A549 treated with ZK216348 at 1 μM for 4 hours (cell line): ENCODE measurements at places on chromosomes 7 and 10. TPM values are rescaled to one million over a fixed set of nuclear protein-coding genes. Genes with fewer than 3 reads are reported as not detected.

UTF1 gene
- total RNA-seq = not detected in 5 replicates

TMEM213 gene
- not detected in 5 replicates for total RNA-seq

LARP4B gene
- 28.8 to 42.1 TPM (median 37.4 TPM) in 5 replicates for total RNA-seq

ZP3 gene
- 13.1 to 23.3 TPM (median 18.2 TPM) in 5 replicates for total RNA-seq

FAM25G gene
- total RNA-seq = 3.8 TPM in 1 of 5 replicates, not detected in the others

IL2RA gene
- total RNA-seq = not detected in 5 replicates

FAS gene
- total RNA-seq = 29.0 to 39.0 TPM (median 33.9 TPM) in 5 replicates

ZNF786 gene
- 5.3 to 7.0 TPM (median 6.4 TPM) in 5 replicates for total RNA-seq

HACD1 gene
- 40.1 to 60.5 TPM (median 55.2 TPM) in 5 replicates for total RNA-seq

PLEKHS1 gene
- 0.04 to 0.12 TPM (median 0.09 TPM) in 3 of 5 replicates, not detected in the others for total RNA-seq

PDE1C gene
- 3.3 to 5.8 TPM (median 4.1 TPM) in 5 replicates for total RNA-seq

ZSWIM8 gene
- 22.4 to 48.8 TPM (median 43.4 TPM) in 5 replicates for total RNA-seq

PRPS1L1 gene
- not detected in 5 replicates for total RNA-seq

NUTM2A gene
- total RNA-seq = 0.05 to 0.13 TPM (median 0.09 TPM) in 4 of 5 replicates, not detected in the other

KEL gene
- 0.05 TPM in 1 of 5 replicates, not detected in the others for total RNA-seq

EGR2 gene
- 0.26 to 0.54 TPM (median 0.43 TPM) in 5 replicates for total RNA-seq

ZNF282 gene
- total RNA-seq = 15.0 to 25.3 TPM (median 23.6 TPM) in 5 replicates

MRPL43 gene
- 76.6 to 104 TPM (median 96.0 TPM) in 5 replicates for total RNA-seq

GCK gene
- not detected in 5 replicates for total RNA-seq

LOXL4 gene
- total RNA-seq = 1.0 to 1.5 TPM (median 1.4 TPM) in 5 replicates

DDC gene
- 0.67 to 1.4 TPM (median 1.2 TPM) in 5 replicates for total RNA-seq

SLC26A3 gene
- not detected in 5 replicates for total RNA-seq

SNX13 gene
- 12.7 to 21.3 TPM (median 16.1 TPM) in 5 replicates for total RNA-seq
